CD4-positive, alpha-beta T cell (primary cell): ENCODE measurements at places on chromosomes 7 and 10.
A peak's percentile ranks its signal among the peaks of the same experiment; 100 is the strongest.

- no peak for DNase-seq
- H3K4me1 ChIP-seq, result peaks cover 23% of the 10 kb centered on the region
- no peak overlapping the region for H3K4me3 ChIP-seq
- no peaks in the 10 kb centered on the region for H3K27me3 ChIP-seq
- H3K36me3 ChIP-seq, result no peaks in the 10 kb centered on the region
Measured at GRCh38 chr7:155201325-155202087, 96.2 kb upstream of the INSIG1 start.

DNA sequence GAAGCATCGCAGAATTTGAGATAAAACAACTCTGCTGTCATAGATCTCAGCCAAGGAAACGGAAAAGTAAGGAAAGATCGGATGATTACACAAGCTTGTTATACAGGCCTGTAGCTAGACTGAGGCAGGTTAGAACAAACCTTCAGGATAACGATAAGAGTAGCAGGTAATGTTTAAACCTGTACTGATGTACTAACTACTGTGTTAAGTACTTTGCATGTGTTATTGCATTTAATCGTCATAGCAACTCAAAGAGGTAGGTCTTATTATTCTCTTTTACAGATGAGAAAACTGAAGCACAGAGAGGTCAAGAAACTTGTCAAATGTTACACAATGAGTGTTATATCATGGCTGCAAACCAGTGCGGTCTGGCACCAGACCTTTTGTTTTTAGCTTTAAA, 352.5 kb downstream of the GPAM start:
- H3K36me3 ChIP-seq, result no peaks in the 10 kb centered on the region
- no peaks in the 10 kb centered on the region for H3K27me3 ChIP-seq
- H3K27ac ChIP-seq, result no peak overlapping the region

DNA sequence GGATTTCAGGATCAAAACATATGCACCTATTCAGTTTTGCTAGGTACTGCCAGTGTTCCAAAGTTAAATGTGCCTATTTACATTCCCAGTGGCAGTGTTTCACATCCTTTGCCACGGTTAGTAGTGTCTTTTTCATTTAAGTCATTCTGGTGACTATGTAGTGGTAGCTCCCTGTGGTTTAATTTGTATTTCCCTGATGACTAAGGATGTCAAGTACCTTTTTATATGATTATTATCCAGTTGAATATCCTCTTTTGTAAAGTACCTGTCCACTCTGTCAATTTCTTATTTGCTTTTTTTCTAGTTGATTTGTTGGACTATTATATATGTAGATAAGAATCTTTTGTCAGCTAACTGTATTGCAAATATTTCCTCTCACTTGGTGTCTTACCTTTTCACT, 45.1 kb downstream of the TMEM60 start:
- no peak overlapping the region for H3K4me3 ChIP-seq
- H3K27me3 ChIP-seq, result no peaks in the 10 kb centered on the region
- no peak overlapping the region for H3K27ac ChIP-seq
- no peak for DNase-seq

GRCh38 chr10:104146882-104147281, 24.9 kb downstream of the SFR1 start:
- no peaks in the 10 kb centered on the region for H3K4me1 ChIP-seq
- peaks cover 3% of the 10 kb centered on the region for H3K27me3 ChIP-seq
- no peak overlapping the region for H3K4me3 ChIP-seq
- no peaks in the 10 kb centered on the region for H3K36me3 ChIP-seq
- H3K27ac ChIP-seq, result no peak overlapping the region
- DNase-seq, result no peak

- H3K27me3 ChIP-seq, result no peaks in the 10 kb centered on the region
- H3K27ac ChIP-seq, result no peak overlapping the region
- H3K36me3 ChIP-seq, result no peaks in the 10 kb centered on the region
- H3K4me3 ChIP-seq, result no peak overlapping the region
- DNase-seq, result no peak
Measured at GRCh38 chr7:30226614-30227268, 57.7 kb upstream of the ZNRF2 start.

DNA sequence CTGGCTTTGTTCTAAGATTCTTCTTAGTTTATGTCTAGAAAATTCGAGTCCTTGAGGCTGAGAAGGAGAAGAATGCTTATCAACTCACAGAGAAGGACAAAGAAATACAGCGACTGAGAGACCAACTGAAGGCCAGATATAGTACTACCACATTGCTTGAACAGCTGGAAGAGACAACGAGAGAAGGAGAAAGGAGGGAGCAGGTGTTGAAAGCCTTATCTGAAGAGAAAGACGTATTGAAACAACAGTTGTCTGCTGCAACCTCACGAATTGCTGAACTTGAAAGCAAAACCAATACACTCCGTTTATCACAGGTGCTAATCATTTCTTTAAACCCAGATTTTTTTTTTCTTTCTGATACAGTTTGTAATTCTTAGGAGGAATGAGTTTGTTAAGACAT, 6.7 kb downstream of the CEP55 start:
- peak overlapping the region; percentile 3 for H3K27ac ChIP-seq
- H3K27me3 ChIP-seq, result no peaks in the 10 kb centered on the region
- H3K4me3 ChIP-seq, result peak overlapping the region; percentile 25
- no peak for DNase-seq
- no peaks in the 10 kb centered on the region for H3K36me3 ChIP-seq

DNA sequence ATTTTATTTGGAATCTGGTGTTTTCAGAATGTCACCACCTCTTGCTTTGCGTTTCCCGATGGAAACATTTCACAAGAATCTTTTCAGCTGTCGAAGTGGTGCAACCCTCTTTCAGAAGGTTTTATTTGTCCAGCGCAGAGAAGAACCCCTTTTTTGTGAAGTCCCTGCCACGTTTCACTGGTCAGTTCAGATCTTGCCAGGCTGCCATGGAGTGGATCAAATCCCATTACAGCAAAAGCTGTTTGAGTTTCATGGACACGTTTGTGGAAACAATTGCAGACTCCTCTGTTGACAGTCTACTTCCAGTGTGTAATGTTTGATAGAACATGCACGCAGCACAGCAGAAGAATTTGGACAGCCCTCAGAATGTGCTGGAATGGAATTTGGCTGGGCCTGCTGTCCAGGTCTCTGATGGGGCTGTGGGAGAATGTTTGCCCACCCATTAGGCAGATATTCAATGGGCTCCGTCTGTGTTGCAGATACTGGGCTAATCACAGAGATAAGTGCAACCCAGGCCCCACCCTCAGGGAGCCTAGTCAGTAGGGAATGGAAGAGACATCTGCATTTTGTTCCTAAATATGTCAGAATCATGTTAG, 143.2 kb downstream of the GRK5 start:
- no peak for DNase-seq
- no peak overlapping the region for H3K27ac ChIP-seq
- H3K4me1 ChIP-seq, result no peaks in the 10 kb centered on the region
- no peaks in the 10 kb centered on the region for H3K27me3 ChIP-seq
- H3K36me3 ChIP-seq, result peaks cover 22% of the 10 kb centered on the region

DNA sequence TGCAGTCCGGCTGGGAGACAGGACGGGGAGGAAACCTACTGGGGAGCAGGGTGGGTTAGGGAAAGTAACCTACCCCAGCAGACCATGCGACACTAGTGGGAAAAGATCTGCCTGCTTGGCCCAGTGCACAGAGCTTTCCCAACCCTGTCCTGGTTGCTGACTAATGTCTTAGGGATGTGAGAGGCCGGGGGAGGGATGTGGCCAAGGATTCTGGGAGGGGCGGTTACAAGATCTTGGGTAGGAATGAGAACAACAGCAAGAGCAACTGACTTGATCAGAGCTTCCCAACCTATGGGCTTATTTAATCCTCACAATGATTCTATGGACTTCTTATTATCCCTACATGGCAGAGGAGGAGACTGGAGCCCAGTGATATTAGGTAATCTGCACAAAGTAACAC, 24.0 kb upstream of the EIF5AL1 start:
- H3K27me3 ChIP-seq, result no peaks in the 10 kb centered on the region
- no peaks in the 10 kb centered on the region for H3K4me1 ChIP-seq
- no peaks in the 10 kb centered on the region for H3K36me3 ChIP-seq
- H3K4me3 ChIP-seq, result no peak overlapping the region
- no peak overlapping the region for H3K27ac ChIP-seq

DNA sequence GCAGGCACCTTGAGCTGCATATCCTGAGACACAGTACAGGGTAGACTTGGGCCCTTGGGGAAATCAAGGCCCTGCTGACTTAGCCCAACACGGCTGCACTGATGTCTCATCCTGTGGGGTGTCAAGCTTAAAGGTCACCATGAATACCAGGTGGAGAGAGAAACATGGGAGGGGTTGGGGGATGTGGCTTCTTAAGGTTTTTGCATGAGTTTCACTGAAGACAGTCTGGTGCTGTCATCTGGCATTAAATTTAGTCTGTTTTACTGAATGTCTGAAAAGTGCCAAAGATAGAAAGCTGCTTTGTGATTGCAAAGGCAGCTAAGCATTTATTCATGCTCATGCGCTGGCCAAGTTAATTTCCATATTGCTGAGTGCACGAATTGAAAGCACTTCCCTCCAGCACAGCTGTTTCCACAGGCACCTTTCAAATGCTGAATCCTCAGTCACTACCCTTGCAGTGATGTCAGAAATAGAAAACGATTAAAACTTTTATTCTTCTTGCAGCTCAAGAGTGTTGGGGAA, 102.1 kb downstream of the OSBPL3 start:
- no peaks in the 10 kb centered on the region for H3K27me3 ChIP-seq
- no peaks in the 10 kb centered on the region for H3K36me3 ChIP-seq
- no peak for DNase-seq
- H3K27ac ChIP-seq, result no peak overlapping the region
- H3K4me3 ChIP-seq, result no peak overlapping the region

GRCh38 chr7:114087653-114088469, 169.1 kb upstream of the PPP1R3A start:
- no peak for DNase-seq
- no peaks in the 10 kb centered on the region for H3K36me3 ChIP-seq
- peaks cover 48% of the 10 kb centered on the region for H3K27me3 ChIP-seq
- no peak overlapping the region for H3K4me3 ChIP-seq

DNA sequence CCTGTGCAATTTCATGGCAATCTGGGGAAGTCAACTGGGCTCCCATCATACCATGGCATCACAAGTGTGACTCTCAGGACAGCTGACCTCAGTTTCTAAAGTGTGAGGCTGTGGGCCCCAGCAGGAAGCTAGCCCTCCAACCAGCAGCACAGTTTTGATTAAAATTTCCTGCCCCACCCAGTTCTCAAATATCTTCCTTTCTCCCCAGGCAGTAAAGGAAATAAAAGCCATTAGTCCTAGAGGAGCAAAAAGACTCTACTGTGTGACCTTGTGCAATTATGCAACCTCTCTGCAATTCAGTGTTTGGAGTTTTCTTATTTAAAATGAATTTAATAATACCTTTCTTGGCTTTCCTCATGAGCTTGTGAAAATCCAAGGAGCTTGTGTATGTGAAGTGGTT, 143.1 kb upstream of the CDCA7L start:
- H3K4me3 ChIP-seq, result no peak overlapping the region
- H3K36me3 ChIP-seq, result no peaks in the 10 kb centered on the region

- H3K27ac ChIP-seq, result peak within 1 kb of the TSS; percentile 93
- DNase-seq, result no peak
- H3K4me3 ChIP-seq, result peak within 1 kb of the TSS; percentile 96
- H3K4me1 ChIP-seq, result peaks cover 48% of the 10 kb centered on the region
Measured at GRCh38 chr10:102644066-102644645, at the start of gene TRIM8. Gene TRIM8 (plus strand): TSS chr10:102644479. CDS start chr10:102644618, 139 bp downstream.

- H3K4me3 ChIP-seq, result no peak overlapping the region
- no peaks in the 10 kb centered on the region for H3K4me1 ChIP-seq
- H3K27ac ChIP-seq, result no peak overlapping the region
- H3K27me3 ChIP-seq, result no peaks in the 10 kb centered on the region
- peaks cover 6% of the 10 kb centered on the region for H3K36me3 ChIP-seq
Measured at GRCh38 chr10:86836044-86836443, 79.6 kb downstream of the BMPR1A start.

- peaks cover 3% of the 10 kb centered on the region for H3K36me3 ChIP-seq
- peak overlapping the region; percentile 54 for H3K27ac ChIP-seq
- peak overlapping the region; percentile 60 for H3K4me3 ChIP-seq
- DNase-seq, result no peak
Measured at GRCh38 chr7:74093671-74094223, 10.1 kb downstream of the LIMK1 start.

DNA sequence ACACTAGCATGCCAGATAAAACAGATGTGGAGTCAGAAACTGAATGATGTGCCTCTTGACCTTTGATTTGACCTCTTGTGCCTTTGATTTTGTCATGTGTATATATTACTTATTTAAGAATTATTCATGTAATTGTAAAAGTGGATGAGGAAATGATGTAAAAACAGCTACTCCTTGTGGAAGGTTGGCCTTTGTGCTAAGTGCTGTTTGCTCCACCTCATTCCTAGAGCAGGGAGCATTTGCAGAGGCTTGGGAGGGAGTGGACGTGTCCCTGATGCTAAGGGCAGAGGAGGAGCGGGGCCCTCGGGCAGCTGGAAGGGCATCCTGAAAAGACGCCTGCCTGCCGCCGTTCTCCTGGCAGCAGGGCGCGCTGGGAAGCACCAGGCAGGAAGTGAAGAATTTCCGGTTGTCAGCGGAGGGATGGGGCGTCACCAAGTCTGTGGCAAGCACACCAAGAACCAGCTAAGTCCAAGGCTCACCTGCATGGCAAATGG, 197.6 kb upstream of the ZNF32 start:
- peak overlapping the region; percentile 6 for H3K4me3 ChIP-seq
- DNase-seq, result no peak
- H3K36me3 ChIP-seq, result no peaks in the 10 kb centered on the region
- H3K27ac ChIP-seq, result no peak overlapping the region
- H3K27me3 ChIP-seq, result no peaks in the 10 kb centered on the region
- peaks cover 12% of the 10 kb centered on the region for H3K4me1 ChIP-seq
